ENCODE measurements at places on chromosomes 2 and 18. TPM values are rescaled to one million over a fixed set of nuclear protein-coding genes. Genes with fewer than 3 reads are reported as not detected.

Gene RAB6C
- 1.2 TPM for total RNA-seq

Gene ALPP
- 19.2 TPM for total RNA-seq

Gene MAP2
- total RNA-seq = 1.5 TPM

Gene KYNU
- 0.98 TPM for total RNA-seq

Gene DOCK10
- total RNA-seq = 0.76 TPM

Gene MYO7B
- total RNA-seq = under 0.01 TPM

Gene IL1F10
- not detected for total RNA-seq

Gene HAAO
- total RNA-seq = 11.8 TPM

Gene CYRIA
- total RNA-seq = 5.5 TPM

Gene STAMBP
- total RNA-seq = 37.1 TPM

Gene SNTG2
- not detected for total RNA-seq

Gene REG1B
- not detected for total RNA-seq

Gene MZT2B
- 120 TPM for total RNA-seq

Gene NLRC4
- total RNA-seq = not detected

Measured in placental epithelial cell (primary cell).